ENCODE measurements at places on chromosomes 1 and 21. TPM values are rescaled to one million over a fixed set of nuclear protein-coding genes. Genes with fewer than 3 reads are reported as not detected.

LGALS8 gene
- total RNA-seq, result 66.2 TPM

EXO1 gene
- 14.7 TPM for total RNA-seq

TNFRSF4 gene
- under 0.01 TPM for total RNA-seq

NFIA gene
- 7.6 TPM for total RNA-seq

BGLAP gene
- total RNA-seq, result not detected

KCNA2 gene
- not detected for total RNA-seq

SDHC gene
- 38.7 TPM for total RNA-seq

MRPL20 gene
- 109 TPM for total RNA-seq
